ENCODE measurements at places on chromosomes 5 and 9.

GRCh38 chr9:119639287-119639955, 270.2 kb upstream of the BRINP1 start:
- DNase-seq = no peak

- DNase-seq = no peak
Observed at GRCh38 chr9:14300040-14300439, 13.9 kb downstream of the NFIB start.

- no peak for DNase-seq
Observed at GRCh38 chr5:168728546-168729211, 149.5 kb upstream of the PANK3 start.

GRCh38 chr5:122112063-122112462, 17.3 kb upstream of the ZNF474 start:
- no peak for DNase-seq

GRCh38 chr5:61831736-61832135, 474.3 kb upstream of the KIF2A start:
- DNase-seq = no peak

GRCh38 chr9:132575005-132575609, 7.3 kb upstream of the BARHL1 start:
- peak; percentile 83 for DNase-seq

DNA sequence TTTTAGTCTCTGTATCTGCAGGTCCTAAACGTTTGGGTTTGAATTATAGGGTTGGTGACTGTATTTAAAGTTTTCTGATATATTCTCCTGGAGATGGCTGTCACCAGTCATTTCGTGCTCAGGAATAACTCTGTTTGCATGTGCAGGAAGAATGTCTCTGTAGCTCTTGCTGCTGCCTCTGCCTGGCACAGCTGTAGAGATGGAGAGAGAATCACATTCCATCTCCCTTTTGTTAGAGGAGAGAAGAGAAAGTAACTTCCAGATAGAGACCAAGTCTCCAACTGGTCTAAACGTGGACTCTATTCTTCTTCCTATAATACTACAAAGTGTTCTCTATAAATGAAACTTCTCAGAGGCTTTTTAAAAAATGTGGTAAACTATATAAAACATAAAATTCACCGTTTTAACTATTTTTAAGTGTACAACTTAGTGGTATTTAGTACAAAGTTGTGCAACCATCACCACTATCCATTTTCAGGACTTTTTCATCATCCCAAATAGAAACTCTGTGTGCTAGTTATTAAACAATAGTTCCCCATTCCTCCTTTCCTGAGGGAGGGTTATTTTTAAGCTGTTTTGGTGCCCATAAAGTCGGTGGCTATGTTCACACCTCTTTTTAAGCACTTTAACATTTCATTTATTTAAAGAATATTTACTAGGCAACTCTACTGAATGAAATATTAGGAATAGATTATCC, 20.7 kb upstream of the STARD4 start:
- DNase-seq = no peak

DNA sequence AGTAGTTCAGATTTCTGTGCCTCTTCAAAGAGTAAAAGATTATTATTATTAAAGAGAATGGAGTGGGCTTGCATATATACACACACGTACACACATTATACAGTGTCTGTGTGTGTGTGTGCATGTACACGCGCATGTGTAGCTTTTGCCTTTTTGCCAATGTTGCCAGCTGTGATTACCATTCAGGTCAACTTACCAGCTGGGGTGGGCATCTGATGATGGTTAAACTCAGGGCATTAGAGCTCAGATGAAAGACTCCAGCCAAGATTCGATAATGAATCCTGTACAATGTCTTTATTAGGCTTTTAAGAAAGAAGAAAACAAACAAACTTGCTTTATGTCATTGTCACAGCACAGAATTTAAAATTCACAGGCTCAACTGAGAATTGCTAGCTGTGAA, 296.5 kb upstream of the DMAC1 start:
- DNase-seq = no peak

- DNase-seq = no peak
Observed at GRCh38 chr9:19416143-19416542, 7.3 kb downstream of the ACER2 start.

- DNase-seq = no peak
Observed at GRCh38 chr9:78300209-78300608, 3.3 kb downstream of the PSAT1 start.

DNA sequence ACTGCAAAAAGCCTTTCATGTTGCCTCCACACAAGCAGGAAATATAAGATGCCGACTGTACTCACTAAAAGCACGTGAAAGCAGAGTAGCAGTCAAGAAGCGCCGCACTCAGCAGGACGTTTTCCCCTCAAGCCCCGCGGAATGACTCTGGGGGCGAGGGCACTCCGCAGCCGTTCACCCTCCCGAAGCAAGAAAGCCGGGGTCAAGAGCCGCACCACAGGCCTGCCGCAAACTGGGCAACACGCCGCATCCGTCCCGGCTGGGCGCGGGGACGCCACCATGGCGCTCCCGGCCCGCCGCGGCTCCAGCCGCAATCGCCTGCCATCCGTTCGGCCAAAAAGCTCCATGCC, 364 bp downstream of the RPS6 start:
- DNase-seq = no peak

GRCh38 chr5:24916863-24917262, 272.1 kb upstream of the CDH10 start:
- no peak for DNase-seq

DNA sequence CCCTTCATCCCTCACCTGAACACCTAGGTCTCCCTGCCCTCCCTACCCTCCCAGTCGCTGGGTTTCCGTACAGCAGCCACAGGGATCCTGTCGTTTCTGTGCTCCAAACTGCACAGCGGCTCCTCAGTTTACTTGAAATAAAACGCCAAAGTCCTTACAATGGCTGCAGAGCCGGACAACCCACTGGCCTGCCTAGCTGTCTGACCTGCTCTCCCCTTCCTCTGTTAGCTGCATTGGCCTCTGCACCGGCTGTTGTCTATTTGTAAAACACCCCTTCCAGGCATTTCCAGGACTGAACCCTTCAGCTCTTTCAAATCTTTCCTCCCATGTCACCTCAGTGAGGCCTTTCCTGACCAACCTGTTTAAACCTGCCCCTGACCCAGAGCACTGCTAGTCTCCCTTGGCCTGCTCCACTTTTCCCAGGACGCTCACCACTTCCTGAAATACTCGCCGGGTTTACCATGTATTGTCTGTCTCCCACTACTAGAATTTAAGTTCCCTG, 9.1 kb upstream of the MGAT1 start:
- DNase-seq = no peak

- DNase-seq = no peak
Observed at GRCh38 chr9:133131506-133131905, 10.5 kb upstream of the RALGDS start.

GRCh38 chr9:126055381-126055985, 271.1 kb upstream of the MVB12B start:
- no peak for DNase-seq

- DNase-seq = no peak
Observed at GRCh38 chr5:169025491-169025890, 275.4 kb downstream of the SLIT3 start.

DNA sequence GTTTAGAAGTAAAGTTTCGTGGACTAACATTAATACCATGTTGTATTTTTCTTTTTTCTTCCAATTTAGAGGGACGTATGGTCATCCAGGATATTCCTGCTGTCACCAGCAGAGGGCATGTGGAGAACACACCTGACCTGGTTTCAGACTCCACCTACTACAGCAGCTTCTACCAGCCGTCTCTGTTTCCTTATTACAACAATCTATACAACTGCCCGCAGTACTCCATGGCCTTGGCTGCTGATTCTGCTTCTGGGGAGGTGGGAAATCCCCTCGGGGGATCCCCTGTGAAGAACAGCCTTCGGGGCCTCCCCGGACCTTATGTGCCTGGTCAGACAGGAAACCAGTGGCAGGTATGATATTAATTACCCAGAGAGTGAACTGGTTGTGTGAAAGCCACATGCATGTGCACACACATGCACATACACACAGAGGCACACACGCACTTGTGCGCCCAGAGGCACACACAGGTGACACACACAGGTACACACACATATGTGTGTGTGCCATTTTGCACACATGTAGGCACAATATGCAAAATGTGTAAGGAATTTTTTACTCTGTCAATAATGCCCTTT, 52.4 kb downstream of the DMRT1 start:
- DNase-seq = peak; percentile 1

- no peak for DNase-seq
Observed at GRCh38 chr9:124084087-124084486, 72.5 kb downstream of the LHX2 start.

DNA sequence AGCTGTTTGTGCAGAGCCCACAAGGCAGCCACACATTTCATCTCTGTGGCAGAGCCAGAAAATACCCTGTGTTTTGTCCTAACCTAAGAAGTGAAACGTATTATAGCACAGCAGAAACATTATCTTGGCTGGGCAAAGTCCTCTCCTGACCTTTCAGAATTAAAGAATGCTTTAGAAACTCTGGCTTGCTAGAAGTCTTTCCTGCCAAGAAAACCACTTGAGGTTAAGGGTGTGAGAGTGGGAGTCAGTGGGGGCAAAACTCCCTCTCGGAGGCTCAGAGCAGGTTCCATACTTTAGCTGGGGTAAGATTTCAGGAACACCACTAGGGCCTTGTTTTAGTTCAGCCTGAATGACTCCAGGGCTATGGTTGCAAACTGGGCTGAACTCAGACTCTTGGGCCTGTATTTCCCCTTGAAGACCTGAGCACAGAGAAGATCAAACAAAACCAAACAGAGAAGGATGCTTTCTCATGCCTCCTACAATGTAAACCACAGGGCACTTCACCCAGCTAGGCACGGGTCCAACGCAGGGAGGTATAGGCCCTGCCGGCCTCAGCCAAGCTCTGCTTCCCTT, 48.0 kb downstream of the ZNF366 start:
- DNase-seq = no peak

- peak; percentile 35 for DNase-seq
Observed at GRCh38 chr5:121189342-121190305, 662.1 kb upstream of the FTMT start.
